ENCODE measurements at places on chromosomes 12 and 14.

GRCh38 chr12:46264057-46264456, 4.8 kb downstream of the SLC38A1 start:
- DNase-seq = no peak

GRCh38 chr12:46663318-46663717, 162.5 kb downstream of the SLC38A4 start:
- no peak for DNase-seq

- DNase-seq = no peak
Measured at GRCh38 chr14:53022593-53022992, 71.7 kb upstream of the FERMT2 start.

DNA sequence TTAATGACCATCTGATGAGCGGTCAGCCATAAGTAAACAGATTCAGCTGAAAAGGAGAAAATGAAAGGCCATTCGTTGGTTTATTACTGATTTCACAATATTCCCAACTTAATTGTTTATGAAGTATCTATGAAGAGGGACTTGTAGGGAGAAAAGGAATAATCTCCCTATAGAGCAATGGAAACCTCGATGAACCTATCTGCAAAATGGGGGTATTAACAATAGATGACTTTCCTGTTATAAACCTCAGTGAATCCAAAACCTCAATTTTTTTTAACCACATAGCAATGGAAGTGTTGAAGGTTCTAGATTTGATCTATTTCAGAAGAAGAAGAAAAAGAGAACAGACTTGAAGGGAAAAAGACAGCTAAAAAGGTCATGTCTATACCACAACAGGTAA, 2.0 kb downstream of the WIF1 start:
- no peak for DNase-seq

DNA sequence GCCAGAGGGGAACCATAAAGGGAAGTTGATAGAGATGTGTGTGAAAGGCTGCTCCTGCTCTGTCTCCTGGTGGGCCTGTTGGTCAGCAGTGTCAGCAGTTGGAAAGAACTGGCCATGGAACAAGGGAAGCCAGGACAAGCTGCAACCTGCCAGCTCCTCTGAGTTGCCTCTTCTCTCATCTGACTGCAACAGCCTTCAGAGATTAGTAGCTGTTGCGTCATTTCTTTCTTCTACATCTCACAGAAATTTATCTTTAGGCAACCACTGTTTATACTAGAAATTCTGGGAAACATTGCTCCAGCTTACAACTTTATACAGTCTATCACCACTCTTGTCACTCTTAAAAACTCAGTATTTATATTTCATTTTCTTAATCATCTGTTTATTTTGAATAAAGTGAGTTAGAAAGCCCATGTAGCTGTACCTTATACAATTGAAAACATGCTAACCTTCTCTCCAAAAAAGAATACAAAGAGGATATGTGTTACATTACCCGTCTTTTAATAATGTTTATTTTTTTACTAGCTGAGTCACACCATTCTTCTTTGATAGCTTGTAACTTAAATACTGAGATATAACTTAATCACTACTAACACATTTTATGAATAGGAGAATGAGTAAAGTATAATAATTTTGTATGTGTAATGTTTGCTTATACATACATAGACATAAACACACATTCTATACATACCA, 224.2 kb downstream of the LRFN5 start:
- no peak for DNase-seq

DNA sequence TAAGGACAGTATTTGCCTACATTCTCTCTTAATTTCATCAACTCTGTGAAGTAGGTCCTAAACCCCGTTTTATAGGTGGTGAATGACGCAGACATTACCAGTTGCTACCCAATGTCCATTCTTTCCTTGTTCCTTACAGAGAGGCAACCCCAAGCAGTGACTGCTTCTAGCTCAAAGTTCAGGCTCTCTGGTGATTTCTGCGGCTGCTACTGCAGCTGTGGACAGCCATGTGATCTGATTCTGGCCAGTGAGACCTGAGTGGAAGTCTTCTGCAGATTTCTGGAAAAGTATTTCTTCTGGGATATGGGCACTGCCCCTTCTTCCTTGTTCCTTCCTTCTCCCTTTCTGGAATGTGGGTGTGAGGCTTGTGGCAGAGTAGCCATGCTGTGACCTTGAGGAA, 82.9 kb downstream of the ARF6 start:
- no peak for DNase-seq

DNA sequence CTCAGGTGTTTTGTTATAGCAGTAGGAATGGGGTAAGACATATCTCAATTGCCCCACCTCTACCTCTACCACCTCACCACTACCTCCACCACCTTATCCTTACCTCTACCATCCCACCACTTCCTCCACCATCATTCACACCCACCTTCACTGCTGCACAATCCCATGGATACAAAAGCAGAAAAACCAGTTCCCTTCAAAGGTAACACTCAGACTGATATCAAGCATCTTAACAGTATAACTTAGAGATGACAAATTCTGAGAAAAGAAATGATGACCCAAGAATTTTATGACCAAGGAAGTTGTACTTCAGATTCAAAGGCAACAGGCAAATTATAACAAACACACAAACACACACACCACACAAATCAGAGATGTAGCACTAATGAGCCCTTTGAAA, 189.4 kb downstream of the NUAK1 start:
- DNase-seq = no peak

- DNase-seq = no peak
Measured at GRCh38 chr12:52552681-52553195, at the start of gene KRT71. Gene KRT71, minus strand, starts transcription at chr12:52553145. Its CDS starts 68 bp downstream, at chr12:52553077.

GRCh38 chr12:111881716-111882115, 39.7 kb downstream of the MAPKAPK5 start:
- DNase-seq = no peak

GRCh38 chr12:110725267-110725666, 17.4 kb downstream of the PPP1CC start:
- no peak for DNase-seq

- DNase-seq = no peak
Measured at GRCh38 chr12:27031531-27031930, 9.2 kb downstream of the MED21 start.

GRCh38 chr14:66174453-66174891, 311.7 kb upstream of the CCDC196 start:
- no peak for DNase-seq

- no peak for DNase-seq
Measured at GRCh38 chr14:69675245-69675583, 63.8 kb downstream of the SUSD6 start.

DNA sequence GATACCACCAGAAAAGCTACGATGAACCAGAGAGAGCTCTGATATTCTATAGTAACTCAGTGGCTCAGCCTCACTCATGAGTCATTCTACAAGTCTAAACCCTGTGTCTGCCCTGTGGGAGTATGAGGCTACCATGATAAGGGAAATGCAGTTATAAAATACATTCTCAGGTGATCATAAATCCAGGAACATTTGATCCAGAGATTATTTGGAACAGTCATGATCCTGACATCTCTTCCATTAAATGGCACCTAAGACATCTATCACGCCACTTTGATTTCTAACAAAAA, 202.6 kb upstream of the RASSF8 start:
- no peak for DNase-seq

DNA sequence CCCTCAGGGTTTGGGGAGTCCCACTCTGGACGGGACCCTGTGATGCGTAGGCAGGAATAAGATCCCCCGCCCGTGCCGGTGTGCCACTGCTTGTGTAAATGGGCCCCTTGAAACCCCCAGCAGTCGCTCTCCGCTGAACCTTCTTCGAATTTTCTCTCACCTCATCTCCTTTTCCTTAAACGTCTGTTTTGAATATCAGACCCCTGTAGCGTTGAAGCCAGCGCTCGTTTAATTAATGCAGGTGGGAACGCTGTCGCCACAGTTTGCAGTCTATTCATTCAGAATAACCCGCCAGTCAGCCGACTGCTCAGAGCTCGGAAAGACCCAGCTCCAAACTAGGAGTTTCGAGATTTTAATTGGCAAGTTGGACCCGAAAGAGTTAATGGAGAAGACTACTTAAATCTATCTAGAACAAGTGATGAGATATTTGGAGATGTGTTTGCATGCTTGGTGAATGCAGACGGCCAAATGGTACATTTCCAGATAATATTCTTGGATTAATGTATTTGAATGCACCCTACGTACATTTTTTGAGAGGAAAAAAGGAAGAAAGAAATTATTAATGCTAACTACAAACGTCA, 739 bp upstream of the PPP2R5E start:
- no peak for DNase-seq

GRCh38 chr12:31018106-31018789, 55.4 kb upstream of the DDX11 start:
- no peak for DNase-seq

DNA sequence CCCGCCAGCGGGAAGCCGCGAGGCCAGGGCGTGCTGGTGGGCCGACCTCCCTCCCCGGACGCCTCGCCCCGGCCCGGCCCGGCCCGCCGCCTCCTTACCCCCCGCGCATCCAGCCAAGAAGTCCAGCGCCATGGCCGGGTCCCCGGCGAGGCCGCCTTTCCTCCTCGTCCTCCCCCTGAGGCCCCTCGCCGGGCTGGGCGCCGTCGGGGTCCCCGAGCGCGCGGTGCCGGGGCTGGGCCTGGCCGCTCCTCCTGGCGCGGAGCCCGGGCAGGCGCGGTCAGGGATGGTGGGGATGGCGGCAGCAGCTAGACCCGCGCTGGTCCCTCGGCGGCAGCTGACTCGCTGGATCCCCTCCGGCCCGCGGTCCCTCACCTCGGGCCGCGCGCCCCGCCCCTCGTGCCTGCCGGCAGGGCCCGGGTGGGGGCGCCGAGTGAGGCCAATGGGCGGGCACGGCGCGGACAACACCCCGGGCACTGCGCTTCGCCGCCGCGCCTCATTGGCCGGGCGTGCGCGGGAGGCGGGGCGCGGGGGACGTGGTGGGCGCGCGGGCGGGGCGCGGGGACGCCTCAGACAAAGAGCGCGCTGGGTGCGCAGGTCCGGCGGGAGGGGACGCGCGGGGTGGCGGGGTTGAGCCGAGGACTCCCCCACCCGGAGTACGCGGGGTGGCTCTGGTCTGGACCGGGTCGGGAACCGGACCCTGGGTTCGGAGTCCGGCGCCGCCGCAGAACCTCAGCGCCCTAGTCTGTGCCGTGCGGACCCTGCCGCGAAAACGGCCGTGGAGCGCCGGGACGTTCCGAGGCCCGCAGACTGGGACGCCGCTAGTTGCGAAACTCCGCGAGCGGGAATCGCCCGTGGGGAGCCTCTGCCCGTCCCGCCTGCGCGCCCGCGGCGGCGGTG, at the start of gene SLC25A29:
Gene SLC25A29 (minus strand): TSS at position 344 of the 897 bp plus-strand sequence. CDS start 212 bp downstream, at position 132.
- DNase-seq = peak; percentile 89

DNA sequence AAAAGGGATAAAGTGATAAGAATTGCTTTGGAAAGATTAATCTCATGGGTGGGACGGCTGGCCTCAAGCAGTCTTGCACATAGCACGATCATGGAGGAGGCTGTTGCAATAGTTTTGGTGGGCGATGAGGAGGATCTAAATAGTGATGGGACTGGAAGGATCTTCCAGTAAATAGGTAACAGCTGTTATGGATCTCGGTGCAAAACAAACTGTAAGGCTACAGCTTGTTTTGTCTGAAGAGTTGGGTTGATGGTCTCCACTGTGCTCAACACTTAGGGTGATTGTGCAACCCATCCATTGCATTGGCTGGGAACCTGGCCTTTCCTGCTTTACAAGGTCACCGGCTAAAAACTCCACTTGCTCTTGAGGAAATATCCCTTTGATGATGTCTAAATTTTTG, 21.0 kb downstream of the IGF1 start:
- no peak for DNase-seq

DNA sequence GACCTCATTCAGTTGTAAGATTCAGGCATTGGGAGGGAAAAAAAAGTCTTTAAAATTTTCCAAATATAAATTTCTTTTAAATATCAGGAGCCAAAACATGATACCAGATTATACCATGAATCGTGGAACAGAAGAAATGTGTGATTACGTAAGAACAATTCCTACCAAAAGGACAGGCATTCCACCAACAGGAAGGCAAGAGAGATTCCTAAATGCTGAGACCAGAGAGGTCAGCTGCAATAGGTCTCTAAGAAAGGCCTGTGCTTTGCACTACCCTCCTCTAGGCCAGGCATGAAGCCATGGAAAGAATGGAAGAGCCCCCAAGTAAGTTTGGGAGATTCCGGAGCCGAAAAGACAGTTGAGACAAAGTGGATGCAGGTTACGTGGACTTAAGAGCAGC, 83.7 kb downstream of the PTGER2 start:
- no peak for DNase-seq

GRCh38 chr14:61662437-61663311, 32.6 kb upstream of the HIF1A start:
- DNase-seq = peak; percentile 54

DNA sequence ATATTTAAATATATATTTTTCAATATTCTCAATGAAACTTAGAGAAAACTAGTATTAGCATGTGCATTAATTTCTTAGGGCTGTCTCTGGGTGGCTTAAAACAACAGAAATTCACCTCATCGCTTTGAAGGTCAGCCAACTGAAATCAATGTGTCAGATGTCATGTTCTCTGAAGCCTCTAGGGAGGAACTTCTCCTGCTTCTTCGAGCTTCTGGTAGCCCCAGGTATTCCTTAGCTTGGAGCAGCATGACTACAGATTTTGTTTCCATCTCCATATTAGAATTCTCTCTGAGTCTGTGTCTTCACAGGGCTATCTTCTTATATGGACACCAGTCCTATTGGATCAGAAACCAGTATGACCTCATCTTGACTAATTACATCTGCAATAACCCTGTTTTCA, 221.5 kb downstream of the PDZRN4 start:
- no peak for DNase-seq

DNA sequence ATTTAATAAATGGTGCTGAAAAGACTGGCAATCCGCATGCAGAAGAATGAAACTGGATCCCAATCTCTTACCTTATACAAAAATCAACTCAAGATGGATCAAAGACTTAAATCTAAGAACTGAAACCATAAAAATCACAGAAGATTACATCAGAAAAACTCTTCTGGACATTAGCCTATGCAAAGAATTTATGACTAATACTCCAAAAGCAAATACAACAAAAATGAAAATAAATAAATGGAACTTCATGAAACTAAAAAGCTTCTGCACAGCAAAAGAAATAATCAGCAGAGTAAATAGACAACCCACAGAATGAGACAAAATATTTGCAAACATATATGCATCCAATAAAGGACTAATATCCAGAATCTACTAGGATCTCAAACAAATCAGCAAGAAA, 14.3 kb upstream of the CLEC1A start:
- no peak for DNase-seq

DNA sequence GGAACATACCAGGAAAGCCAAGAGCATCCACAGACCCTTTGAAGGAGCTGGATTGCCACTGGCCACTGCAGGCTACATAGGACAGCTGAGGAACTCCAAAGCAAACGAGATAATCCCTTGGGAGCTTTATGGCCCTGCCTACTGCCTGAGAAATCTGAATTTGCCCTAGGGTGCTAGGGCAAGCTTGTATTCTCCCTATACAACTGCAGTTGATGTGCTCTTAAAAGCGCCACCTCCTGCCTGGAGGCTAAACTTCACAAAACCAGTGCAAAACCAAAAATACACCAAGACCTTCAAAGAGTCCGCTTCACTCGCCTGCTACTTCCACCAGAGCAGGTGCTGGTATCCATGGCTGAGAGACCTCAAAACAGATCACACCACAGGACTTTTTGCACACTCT, 99.6 kb upstream of the KRR1 start:
- DNase-seq = no peak
